T47D (cell line): ENCODE measurements at places on chromosomes 4 and X.
A peak's percentile ranks its signal among the peaks of the same experiment; 100 is the strongest.

DNA sequence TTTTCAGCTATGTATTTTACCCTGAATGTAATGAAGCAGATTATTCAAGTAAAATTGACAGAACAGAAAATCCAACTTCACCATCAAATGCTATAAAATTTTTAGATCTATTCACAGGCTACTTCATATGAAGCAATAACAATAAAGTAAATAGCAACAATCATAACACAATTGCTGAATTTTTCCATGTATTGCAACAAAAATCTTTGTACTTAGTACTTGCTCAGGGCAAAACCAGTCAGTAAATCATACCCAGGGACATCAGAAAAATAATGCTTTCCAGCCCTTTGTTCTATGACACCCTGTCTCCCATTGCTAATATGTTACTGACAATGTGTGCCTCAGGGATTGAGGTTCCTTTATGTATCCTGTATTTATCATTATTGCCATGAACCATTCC lies 15.5 kb downstream of the TNIP3 start:
- no peak for DNase-seq

- DNase-seq: no peak
Observed at GRCh38 chrX:346034-346813, 27.6 kb upstream of the GTPBP6 start.

GRCh38 chr4:156109943-156110900 lies 156.6 kb upstream of the CTSO start:
- no peak for DNase-seq

DNA sequence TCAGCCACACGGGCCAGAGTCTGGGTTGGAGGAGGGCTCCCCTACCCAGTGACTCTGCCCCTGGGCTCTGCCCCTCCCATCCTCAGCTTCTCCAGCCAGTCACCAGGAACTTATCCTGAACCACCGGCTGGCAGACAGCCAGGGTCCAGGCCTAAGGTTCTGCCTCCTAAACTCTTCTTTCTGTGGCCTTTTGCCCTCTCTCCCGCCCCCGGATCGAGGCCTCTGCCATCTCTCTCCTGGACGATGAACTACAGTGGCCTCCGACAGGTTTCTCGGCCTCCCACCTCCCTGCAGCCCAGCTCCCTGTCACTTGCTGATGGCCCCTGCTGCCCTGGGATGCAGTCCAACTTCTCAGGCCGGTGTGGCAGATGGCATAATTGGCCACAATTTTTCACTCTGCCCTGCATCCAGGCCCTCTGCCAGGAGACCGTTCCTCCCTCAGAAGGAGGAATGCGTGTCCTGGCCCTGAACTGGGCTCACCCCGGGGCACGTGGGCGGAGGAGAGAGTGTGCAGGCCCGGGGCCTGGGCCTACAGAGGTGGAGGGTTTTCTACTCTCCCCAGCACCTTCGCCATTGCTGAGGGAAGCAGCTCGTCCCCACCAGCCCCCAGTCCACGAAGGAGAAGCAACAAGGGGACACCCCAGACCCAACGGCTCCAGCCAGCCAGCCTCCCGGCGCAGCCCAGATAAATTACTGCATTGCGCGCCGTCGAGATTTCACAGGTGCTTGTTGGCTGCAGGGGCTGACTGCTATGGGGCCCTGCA lies 81.9 kb upstream of the LRPAP1 start:
- no peak for DNase-seq

DNA sequence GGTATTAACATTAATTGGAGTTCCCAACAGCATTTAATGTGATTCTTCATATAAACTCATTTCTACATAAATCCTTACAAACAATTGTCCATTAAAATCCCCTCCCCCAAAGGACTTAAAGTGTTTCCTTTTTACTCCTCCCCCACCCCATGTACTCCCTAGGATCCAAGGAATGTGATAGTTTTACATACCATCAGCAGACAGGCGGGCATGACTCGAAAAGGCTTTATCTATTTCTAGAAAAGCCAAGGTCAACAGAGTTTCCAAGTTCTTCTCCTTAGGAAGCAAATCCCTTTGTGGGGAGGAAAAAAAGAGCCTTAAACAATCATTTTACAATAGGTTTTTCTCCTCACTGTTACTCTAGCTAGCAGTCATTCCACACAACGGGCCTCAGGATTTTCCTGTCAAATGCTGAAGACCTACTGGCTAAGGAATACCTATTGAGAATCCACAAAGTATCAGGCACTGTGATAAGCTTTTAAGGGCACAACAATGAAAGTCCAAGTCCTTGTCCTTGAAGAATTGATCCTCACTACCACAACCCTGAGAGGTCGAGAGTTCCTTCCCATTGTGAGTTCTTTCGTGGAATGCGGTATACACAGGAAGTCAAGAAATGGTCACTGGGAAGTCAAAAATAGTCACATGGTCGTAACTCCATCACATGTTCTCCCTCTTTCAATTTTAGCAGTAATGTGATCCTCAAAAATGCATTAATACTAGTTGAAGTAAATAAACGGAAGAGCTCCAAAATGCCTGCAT lies 7.2 kb downstream of the PPM1K start:
- no peak for DNase-seq

DNA sequence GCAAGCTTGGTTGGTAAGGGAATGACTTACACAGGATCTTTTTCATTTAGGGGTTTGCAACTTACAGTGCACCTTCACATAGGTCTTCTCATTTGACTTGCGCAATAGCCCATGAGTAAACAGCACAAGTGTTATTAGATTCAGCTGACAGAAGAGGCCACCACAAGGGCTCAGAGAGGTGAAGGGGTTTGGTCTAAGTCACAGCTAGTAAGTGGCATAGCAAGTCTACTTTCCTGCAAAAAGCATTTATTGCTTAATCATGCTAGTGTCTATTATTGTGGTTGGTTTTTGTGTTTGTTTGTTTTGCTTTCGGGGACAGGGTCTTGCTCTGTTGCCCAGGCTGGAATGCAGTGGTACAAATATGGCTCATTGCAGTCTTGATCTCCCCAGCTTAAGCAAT lies 83.3 kb downstream of the SPRY1 start:
- no peak for DNase-seq

GRCh38 chrX:38845426-38845825 lies 44.2 kb downstream of the MID1IP1 start:
- no peak for DNase-seq

- no peak for DNase-seq
Observed at GRCh38 chrX:56853436-56853835, 124.4 kb downstream of the NBDY start.

GRCh38 chrX:116239944-116240840 lies 69.6 kb downstream of the AGTR2 start:
- no peak for DNase-seq

GRCh38 chr4:20395160-20395773 lies 143.6 kb downstream of the SLIT2 start:
- DNase-seq: peak; percentile 0

GRCh38 chr4:113173793-113174264 lies 124.4 kb downstream of the ANK2 start:
- no peak for DNase-seq

DNA sequence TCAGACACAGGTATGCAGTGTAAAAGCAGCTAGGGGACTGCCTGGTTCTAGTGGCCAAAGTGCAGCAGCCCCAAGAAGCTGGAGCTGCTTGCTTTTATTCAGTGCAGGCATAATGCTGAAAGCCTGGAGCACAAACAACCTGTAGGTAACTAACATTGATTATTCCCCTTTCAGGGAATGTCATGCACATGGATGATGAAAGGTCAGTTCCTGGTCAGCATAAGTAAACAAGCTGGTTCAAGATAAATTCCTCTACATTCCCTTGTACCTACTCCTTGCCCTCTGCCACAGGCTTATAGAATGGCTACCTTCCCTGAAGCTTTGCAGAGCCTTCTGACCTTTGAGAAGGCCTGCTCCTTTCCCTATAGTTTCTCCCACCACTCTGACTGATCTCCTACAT lies 1318.5 kb upstream of the ADGRL3 start:
- DNase-seq: peak; percentile 0

- DNase-seq: no peak
Observed at GRCh38 chr4:89039730-89040338, 17.2 kb downstream of the FAM13A start.

GRCh38 chr4:176013476-176014247 lies 52.0 kb upstream of the WDR17 start:
- DNase-seq: no peak
